ENCODE measurements at places on chromosomes 7 and 10.

- DNase-seq, result no peak
Observed at GRCh38 chr10:62082729-62083411, 181.4 kb downstream of the ARID5B start.

- DNase-seq, result no peak
Observed at GRCh38 chr10:124918191-124918830, 23.6 kb upstream of the ZRANB1 start.

DNA sequence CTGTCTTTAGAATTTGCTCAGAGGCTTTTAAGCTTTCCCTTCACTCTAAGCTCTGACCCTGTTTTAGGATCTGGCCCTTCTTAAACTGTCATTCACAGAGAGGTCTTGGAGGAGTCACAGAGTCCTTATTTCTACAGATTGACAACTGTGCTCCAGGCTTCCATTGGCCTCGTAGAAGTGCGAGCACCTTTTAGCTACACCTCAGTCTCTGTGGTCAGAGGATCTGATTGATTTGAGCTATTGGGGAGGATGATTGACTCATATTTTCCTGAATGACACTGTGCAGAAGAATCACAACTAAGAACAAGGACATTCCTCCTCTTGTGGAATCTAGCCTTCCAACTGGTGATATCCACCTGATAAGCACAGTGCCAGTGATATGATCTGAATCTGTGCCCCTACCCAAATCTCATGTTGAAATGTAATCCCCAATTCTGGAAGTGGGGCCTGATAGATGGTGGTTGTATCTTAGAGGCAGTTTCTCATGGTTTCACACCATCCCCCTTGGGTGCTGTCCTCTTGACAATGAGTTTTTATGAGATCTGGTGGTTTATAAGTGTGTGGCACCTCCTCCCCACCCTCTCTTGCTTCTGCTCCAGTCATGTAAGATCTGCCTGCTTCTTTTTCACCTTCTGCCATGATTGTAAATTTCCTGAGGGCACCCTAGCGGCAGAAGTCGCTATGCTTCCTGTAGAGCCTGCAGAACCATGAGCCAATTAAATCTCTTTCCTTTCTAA lies 3.2 kb downstream of the CYP3A7 start:
- DNase-seq, result no peak

- no peak for DNase-seq
Observed at GRCh38 chr7:50431722-50432305, 18.3 kb downstream of the FIGNL1 start.

GRCh38 chr7:27961255-27961654 lies 219.3 kb downstream of the JAZF1 start:
- no peak for DNase-seq
